ENCODE measurements at places on chromosomes 12 and 14.

DNA sequence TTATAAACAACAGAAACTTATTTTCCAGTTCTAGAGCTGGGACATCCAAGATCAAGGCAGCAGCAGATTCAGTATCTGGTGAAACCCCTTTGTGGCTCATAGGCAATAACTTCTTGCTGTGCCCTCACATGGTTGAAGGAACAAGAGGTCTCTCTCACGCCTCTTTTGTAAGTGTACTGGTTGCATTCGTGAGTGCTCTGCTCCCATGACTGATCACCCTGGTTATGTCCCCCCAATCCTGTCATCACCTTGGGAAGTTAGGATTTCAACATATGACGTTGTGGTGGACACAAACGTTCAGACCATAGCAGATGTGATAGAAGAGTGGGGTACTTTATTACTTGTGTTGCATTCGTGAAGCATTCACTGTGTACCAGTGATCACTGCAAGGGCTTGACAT, 184.0 kb downstream of the SRGAP1 start:
- DNase-seq = no peak

- DNase-seq = peak; percentile 47
Measured at GRCh38 chr12:80551897-80552296, 107.9 kb downstream of the PTPRQ start.

- no peak for DNase-seq
Measured at GRCh38 chr14:31228533-31228932, 20.9 kb upstream of the HECTD1 start.

GRCh38 chr12:110436231-110436630, 13.9 kb downstream of the ARPC3 start:
- DNase-seq = no peak

DNA sequence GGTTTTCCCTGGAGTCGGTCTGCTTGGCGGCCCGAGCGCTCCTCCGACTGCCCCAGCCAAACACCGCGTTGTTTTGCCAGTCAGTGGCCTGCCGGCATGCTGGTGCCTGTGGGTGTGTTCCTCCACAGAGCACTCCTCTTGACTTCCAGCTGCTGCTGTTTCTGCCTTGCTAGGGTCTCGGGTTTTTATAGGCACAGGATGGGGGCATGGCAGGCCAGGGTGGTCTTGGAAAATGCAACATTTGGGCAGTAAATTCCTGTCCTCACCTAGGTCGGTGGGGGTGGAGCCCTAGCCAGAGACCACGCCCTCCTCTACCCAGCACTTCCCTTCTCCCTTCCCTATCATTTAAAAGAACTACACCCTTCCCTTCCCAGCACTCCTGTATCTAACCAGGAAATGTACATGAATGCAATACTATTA, 34.7 kb upstream of the VASH1 start:
- DNase-seq = no peak

DNA sequence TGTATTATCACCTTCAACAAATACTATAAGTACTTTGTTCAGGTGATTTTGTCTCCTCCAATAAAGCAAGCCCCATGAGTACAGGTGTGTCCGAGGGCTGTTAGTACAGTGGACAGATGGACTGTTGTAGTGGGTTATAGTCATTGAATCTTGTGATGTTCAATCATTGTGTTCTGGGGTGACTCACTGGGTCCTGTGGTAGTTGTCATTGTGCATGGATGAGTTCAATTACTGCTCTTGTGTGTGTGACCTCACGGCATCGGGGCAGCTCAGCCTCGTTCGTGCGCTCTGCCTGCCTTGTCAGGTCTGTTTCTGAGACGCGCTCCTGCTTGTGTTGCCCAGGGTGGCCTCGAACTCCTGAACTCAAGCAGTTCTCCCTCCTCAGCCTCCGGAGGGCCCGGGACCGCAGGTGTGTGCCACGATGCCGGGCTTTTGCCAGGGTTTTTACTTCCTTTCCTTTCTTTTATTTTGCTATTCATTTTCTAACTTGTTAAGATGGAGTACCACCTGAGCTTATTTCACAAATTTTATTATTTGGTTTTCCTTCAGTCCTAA, 72.2 kb downstream of the DDX51 start:
- DNase-seq = no peak

DNA sequence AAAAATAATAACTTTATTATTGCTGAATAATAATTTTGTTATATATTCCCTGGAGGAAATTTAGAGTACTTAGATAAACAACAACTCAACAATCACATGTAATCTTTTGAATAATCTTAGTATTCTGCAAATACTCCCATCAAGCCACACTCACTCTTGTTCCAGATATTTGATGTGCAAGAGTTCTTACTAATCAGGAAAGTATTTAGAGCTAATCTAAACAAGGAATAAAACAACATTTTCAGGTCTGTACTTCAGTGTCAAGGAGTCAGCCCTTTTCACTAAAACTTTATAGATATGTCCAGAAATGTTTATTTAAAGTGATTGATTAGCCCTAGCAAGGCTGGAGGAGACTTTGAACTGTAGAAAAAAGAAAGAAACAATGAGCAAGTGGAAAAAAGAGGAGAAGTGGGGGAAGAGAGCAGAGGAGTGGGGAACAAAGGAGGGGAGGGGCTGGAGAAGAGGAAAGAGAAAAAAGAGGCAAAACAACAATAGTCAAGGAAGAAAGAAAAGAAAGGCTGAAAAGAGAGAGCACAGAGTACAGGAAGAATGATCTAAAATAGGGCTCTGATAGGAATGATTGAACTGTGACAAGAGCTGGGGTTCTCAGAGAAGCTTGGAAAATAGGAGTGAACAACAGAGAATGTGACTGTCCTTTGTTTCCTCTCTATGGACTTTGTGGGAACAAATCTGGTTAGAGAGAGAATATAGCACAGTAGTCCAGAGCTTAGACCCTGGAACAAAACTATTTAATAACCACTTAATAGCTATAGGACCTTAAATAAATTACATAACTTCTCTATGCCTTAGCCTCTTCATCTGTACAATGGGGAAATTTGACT, 238.7 kb downstream of the AKAP6 start:
- DNase-seq = no peak

DNA sequence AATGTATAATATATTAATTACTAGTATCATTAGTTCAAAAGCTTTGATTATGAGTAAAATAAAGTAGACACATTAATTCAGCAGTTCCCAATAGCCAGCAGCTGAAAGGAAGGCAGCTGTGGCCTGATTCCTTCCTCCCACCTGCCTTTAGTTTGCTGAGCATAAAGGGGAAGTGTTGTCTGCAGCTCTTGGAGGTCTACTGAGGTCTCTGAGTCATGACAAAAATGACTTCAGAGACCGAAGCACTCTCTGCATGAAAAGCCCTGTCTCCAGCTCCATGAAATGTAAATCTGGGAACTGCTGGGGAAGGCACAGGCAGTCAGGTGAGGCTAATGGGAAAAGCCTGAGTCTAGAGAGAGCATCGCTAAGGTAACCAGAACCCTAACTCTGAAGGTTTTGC, 165.4 kb downstream of the NRXN3 start:
- DNase-seq = no peak

DNA sequence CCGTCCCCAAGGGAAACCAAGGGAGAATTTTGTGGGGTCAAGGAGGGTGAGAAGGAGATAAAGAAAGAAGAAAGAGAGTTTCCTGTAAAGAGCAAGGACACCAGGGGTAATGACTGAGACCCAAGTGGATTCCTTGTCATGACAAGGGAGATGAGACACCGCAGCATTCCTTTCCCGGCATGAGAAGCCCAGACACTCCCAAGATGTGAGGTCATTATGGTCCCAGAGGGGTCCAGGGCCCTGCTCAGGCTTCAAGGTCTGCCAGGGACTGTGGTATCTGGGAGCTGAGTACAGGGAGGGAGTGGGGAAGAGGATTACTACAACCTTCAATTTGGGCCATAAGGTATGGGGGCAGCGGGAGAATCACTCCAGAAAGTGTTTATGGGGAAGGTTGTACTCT, 58.1 kb downstream of the SPTB start:
- DNase-seq = no peak

DNA sequence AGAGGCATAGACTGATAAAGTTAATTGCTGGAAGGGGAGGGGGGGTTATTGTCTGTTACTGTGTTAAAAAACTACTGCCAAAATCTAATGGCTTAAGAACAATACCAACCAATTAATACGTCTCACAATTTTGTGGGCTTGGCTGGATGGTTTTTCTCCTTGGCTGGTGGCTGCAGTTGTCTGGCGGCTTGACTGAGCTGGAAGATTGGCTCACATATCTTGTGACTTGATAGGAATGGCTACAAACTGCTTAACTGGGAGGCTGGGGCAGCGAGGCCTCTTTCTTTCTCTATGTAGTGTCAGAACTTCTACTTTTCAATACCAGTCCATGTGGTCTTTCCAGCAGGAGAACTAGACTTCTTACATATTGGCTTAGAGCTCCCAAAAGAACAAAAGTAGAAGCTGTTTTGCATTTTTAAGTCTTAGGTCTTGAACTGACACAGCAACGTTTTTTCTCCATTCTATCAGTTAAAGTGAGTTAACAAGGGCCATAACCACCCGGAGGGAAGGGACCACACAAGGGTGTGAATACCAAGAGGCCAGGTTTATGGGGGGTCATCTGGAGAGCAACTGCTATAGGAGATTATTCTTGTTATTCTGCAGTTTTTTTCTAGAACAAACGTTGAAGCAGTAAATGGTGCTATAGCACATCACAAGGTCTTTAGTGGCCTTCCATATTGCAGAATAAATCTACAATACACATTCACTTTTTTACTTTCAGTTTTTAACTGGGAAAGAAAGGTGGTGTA, 46.9 kb downstream of the ZDHHC17 start:
- no peak for DNase-seq

DNA sequence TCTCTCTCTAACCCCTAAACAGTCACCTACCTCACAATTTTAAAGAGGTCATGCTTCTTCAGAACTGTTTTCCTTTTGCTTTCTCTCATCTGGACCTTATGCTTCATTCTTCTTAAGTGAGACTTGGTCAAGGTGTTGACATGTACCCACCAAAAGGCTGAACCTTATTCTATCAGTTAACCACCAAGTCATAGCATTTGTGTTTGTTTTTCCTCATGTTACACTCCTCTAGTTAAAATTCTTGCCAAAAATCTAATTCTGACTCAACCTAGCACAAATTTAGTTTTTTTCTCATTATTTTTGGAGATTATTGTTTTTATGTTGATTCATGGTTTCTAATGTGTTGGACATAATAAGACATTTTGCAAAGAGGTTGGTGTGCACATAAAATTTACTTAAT, 578.6 kb downstream of the SLC16A7 start:
- no peak for DNase-seq

DNA sequence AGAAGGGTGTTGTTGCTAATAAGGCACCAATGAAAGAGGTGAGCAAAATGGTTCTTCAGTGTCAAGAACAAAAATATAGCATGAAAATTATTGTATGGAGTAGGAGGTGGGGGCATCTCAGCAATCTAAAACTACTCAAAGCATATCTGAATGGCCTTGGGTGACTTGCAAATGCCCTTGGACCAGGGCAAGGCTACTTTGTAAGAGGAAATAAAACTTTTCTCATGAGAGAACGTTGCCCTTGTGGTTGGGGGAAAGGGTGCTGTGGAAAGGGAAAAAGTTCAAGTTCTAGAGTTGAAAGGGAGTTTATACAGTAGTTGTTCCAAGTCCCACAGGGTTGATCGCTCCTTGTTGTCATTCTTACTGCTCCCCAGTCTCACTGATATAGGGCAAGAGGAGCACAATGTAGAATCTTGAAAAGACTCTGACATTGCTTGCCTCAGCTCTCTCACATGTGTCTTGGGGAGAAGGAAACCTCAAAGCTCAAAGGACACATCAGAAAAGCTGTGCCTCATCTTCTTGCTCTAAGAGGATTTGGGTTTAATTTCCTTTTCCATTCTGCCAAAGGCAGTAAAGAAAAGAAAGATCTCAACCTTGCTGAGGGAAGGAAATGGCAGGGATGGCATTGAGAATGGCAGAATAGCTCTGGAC, 270.5 kb downstream of the DUSP6 start:
- DNase-seq = no peak

DNA sequence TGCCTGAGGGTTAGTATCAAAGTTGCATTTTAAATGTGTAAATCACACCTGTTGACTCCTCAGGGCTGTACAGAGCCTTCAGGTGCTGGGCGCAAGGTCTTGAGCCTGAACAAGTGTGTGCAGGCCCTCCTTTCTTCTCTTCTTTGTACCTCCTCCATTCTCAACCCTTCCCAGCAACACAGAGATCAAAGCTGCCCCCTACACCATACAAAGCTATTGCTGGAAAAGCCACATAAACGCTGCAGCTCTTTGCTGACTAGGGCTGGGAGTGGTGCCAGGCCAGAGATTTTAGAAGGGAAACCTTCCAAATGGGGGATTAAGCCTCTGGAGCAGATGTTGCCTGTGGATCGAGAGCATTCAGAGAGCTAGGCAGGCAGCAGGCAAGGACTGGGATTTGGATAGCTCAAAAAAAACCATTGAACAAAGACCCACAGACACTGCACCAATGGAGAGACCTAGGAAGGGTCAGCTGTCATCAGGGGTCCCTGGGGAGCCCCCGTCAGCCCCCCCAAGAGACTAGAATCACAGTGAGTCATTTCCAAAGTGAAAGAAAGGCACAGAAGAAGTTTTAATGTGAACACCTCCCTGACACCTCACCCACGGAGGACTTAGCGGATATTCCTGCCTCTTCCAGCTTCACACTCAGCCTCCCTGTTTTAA, 18.2 kb upstream of the SUSD6 start:
- DNase-seq = peak; percentile 93

DNA sequence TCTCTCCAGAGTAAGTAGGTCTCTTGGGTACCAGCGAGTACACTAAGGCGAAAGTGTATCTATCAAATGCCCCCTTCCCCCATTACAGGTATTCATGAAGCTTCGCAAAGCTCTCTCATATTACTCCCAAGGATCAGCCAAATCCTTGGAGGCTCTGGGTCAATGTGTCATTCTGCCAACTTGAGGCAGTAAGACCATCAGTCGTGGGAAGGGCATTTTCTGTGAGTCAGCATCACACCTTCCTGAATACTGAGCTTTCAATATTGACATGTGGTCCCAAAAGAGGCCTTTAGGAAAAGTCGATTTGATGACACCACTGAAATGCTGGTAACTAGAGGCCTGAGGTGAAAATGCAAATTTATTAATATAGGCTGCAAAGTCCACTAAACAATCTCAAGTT, 323.9 kb downstream of the LRIG3 start:
- DNase-seq = no peak

- DNase-seq = peak; percentile 19
Measured at GRCh38 chr12:68042212-68042699, 53.0 kb downstream of the IFNG-AS1 start.

DNA sequence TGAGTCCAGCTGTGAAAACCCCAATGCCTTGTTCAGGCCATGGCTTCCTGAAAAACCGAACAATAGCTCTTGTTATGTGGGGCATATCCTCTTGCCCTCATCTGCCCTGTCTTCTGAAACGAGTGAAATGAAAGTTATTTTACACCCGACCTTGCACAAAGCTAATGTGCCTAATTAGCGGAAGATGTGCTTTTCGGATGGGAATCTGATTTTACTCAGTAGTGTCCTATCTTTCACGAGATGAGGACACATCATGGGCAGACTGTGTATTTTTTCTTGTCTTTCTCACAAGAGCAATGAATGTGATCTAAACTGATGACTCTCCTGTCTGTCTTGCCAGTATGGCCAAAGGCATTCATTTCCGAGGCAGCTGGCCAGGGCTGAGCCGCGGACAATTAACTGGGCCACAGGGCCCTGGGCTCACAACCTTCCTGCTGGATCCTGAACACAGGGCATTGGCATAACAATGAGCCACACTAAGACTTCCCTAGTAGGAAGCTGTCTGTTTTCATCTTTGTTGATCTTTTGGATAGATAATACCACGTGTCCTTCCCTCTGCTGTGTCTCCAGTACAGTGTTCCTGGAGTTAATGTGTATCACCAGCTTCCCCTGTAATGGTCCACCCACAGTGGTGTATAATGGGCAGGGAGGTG, 86.0 kb upstream of the HIF1A start:
- DNase-seq = peak; percentile 91

- DNase-seq = no peak
Measured at GRCh38 chr14:57573173-57573572, 79.5 kb upstream of the CCDC198 start.

Measured in eye (tissue), 1 donor.